Keratinocyte (primary cell): ENCODE measurements at places on chromosomes 7 and 10. TPM values are rescaled to one million over a fixed set of nuclear protein-coding genes. Genes with fewer than 3 reads are reported as not detected.

Gene AEBP1
- polyA plus RNA-seq = 0.03 to 0.18 TPM (median 0.03 TPM) in 3 replicates

Gene OR2A5
- polyA plus RNA-seq = not detected in 3 replicates

Gene MSS51
- polyA plus RNA-seq = 0.39 to 1.3 TPM (median 1.3 TPM) in 3 replicates

Gene PLEKHS1
- polyA plus RNA-seq = not detected in 3 replicates

Gene KAZALD1
- 0.08 to 0.18 TPM (median 0.18 TPM) in 3 replicates for polyA plus RNA-seq

Gene GPR26
- not detected in 3 replicates for polyA plus RNA-seq

Gene UCMA
- polyA plus RNA-seq = not detected in 3 replicates

Gene CALML5
- 5.7 to 11.4 TPM (median 7.3 TPM) in 3 replicates for polyA plus RNA-seq

Gene ITGB8
- 8.3 to 14.3 TPM (median 10.9 TPM) in 3 replicates for polyA plus RNA-seq

Gene CYP2C19
- 0.03 TPM in 1 of 3 replicates, not detected in the others for polyA plus RNA-seq

Gene SOSTDC1
- 0.31 to 0.63 TPM (median 0.32 TPM) in 3 replicates for polyA plus RNA-seq

Gene TMEM273
- polyA plus RNA-seq = not detected in 3 replicates

GRCh38 chr10:107859065-107859464 lies 694.6 kb upstream of the SORCS1 start:
- no peak for DNase-seq

DNA sequence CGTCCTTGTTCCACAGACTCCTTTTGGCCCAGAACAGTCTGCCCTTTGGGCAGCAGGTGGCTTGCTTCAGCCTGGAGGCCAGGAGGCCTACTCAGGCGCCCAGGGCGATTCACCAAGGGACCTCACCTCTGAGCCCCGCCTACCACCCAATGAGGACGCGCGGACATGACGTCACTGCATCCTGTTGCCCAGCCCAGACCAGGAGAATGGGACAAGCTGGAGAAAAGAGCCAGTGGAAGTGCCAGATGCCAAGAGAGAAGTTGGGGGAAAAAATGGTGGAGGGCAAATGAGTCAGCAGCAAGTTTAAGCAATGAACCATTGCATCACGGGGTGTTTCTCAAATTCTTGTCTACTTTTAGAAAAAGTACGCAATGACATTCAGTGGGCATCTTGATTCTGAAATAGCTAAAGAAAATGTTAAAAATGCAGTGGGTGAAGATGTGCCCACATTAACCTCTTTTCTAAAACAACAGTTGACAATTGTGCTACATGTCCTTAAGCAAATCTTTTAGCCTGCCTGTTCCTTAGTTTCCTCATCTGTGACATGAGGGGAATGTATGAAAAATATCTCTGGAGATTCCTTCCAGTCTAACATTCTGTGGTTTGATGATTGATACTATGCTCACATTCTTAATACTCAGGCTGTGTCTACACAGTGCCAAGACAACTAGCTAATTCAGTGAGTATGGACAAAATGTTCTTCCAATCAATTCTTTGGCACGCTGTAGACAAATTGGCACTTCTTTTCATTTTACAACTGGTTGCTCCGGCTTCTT lies 23.9 kb upstream of the LEP start:
- DNase-seq = peak; percentile 79

- no peak for DNase-seq
These were observed 17.9 kb downstream of the SEM1 start for GRCh38 chr7:96691702-96692101.

GRCh38 chr10:34809796-34810195 lies 5.3 kb downstream of the PARD3 start:
- DNase-seq = no peak

DNA sequence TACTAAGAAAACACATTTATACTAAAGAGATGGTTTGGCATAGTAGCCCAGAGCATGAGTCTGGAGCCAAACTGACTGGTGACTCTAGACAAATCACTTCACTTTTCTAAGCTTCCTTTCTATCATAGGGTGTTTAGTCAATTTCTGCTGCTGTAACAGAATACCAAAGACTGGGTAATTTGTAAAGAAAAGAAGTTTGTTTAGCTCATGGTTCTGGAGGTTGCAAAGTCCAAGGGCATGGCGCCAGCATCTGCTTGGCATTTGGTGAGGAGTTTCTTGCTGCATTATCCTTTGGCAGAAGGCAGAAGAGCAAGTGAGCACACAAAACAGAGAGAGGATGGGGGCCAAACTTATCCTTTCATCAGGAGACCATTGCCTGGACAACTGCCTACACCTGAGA lies 146.3 kb downstream of the CHCHD3 start:
- DNase-seq = no peak

DNA sequence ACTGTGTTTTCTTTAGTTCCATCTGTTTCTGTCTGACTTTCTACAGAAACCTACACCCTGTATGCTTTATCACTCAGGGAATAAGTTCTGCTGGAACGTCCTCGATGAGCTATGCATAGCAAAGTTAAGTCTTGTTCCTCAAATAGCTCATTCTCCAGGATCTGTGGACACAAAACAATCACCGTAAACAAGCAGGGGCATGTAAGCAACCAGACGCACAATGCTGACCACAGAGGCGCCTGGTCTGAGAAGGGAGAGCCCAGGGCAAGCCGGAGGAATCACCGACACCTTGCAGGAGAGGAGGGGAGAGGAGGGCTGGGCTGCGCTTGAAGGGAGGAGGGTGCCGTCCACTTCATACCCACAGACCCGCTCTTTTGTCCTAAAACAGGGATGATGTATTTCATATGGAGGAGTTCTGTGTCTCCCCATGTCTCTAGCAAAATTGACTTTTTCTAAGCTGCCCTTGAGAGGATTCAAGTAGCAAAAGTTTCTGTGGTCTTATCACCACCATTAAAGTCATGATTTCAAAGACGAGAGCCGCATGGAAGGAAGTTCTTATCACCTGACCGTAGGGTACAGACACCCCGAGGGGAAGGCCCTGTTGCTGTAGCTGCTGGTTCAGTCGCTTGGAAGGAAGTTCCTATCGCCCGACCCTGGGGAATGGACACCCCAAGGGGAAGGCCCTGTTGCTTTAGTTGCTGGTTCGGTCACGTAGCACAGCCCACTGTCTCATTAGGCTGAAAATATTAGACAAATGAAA lies 14.3 kb downstream of the CALML3 start:
- no peak for DNase-seq

GRCh38 chr10:125999694-126000093 lies 103.3 kb downstream of the FANK1 start:
- no peak for DNase-seq

- no peak for DNase-seq
These were observed 28.8 kb downstream of the WDR86 start for GRCh38 chr7:151381098-151381347.

GRCh38 chr7:71739520-71740173 lies 607.7 kb downstream of the GALNT17 start:
- no peak for DNase-seq

DNA sequence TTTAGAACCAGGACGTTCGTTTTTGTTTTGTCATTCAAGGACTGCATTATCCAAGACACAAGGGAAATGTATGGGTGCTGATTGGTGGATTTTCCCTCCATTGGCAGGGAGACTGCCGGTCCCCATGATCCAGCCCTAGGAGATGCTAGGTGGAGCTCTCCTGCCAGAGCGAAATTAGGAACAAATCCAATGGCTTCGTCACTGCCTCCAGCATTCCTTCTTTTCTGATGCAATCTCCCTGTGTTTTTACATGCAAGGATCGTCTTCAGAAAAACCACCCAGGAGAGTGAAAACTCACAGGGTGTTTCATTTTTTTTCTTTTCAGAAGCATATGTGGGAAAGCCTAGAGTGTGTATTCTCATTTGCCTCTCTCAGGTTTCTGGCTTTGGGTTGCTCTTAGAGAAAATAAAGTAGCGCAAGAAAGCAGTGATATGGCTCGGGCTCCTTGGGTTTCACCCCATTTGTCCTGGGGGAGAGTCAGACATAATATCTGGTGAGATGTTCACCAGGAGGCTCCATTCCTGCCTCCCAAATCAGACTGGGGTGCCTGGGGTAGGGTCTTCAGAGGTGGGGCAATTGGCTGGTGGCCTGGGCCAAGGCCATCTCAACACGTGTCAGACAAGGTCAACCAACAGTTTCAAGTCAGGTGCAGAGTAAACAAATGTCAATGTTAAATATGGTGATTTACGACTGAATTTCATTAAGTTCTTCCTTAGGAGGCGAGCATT lies 450.9 kb upstream of the MKI67 start:
- no peak for DNase-seq

DNA sequence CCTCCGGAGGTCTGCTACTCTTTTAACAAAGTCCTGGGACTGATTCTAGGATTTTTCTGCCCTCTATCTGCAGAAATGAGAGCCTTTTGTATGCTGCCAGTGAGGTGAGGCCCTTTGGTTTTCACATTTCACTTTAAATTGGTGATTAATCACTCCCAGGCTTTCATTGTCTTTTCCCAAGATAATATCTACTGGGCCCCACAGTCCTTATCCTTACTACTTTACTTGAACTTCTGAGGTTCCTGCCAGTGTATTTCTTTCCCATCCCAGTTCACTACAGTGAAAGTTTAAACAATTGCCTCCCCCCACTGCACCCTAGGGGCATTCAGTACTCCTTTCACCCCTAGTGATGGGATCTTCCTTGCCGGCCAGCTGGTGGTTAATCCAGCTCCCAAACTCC lies 127.4 kb upstream of the INHBA start:
- no peak for DNase-seq

- no peak for DNase-seq
These were observed 42.2 kb upstream of the MTPAP start for GRCh38 chr10:30391266-30391665.

GRCh38 chr7:31373337-31374289 lies 33.1 kb upstream of the NEUROD6 start:
- peak; percentile 17 for DNase-seq

DNA sequence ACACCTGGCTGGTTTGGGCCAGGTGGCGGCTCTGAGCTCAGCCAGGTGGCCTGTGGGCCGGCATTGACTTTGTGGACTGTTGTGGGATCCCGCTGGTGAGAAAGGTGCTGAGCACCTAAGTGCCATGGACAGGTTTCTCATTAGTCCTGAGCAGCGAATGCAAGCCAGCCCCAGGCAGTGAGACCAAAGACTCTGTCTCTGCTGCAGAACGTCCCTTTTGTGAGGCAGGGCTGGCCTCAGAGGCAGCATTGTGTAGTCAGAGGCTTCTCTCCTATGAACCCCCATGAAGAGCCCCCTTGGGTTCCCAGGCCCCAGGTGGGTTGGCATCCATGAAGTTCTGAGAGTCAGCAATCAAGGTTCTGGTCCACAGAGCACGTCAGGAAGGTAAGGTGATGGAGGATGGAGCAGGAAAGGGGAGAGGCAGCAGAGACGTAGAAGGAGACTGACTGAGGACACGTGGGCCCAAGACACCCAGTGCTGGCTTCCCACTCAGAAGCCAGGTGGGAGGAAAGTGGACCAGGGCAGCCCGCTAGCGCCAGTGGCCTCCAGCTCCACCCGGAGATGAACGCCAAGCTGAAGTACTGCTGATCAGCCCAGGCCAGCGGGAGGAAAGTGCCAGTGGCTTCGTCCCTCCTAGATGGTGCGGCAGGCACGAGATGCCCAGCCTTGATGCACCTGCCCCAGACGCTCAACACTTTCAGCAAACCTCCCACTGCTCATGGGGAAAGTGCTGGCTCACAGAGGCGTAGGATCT lies 19.2 kb upstream of the PTPRN2 start:
- DNase-seq = no peak

DNA sequence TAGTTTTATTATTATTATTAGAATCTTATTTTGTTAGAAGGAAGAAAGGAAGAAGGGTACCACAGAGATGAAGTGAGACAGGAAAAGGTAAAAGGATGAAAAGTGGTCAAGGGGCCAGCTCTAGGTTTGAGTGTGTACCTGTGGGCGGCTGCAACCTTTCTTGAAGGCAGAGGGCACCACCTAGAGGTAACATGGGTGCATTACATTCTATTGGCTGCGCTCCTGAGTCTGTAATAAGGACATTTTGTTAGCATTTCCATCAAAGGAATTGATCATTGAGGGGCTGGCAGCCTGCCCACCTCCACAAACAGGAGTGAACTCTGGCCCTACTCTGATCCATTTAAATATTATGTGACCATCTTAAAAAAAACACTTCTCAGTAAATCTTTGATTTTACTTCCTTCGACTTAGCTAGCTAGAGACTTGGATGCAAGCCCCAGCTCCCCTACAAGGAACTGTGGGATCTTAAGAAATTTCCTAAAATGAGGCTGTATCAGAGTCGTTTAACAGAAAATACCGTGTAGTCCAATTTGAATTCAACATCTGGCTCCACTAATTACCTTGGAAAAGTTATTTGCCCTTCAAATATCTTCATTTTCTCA lies 610.4 kb downstream of the IPMK start:
- DNase-seq = no peak

GRCh38 chr10:48603421-48604038 lies 1.3 kb downstream of the ARHGAP22 start:
- DNase-seq = no peak
